ENCODE measurements at places on chromosomes 5 and 9.

GRCh38 chr9:17503196-17503595 is 75.7 kb upstream of the SH3GL2 start:
- no peak for DNase-seq

DNA sequence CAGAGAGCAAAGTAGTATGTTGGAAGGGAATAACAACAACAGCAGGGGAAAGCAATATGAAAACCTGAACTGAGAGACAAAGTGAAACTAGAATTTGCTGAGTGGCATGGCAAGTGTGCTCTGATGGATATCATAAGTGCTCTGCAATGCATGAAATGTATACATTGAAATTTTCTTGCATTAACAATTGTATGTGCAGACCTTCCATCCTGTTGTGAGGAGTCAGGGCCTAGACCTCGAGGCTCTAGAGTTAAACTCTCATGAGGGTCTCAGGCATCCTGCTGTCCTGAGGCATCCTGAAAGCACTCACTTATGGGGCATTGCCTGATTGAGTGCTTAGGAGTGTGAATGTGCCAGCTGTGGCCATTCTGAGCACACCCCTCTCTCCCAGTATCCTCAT is 1.1 kb downstream of the ECM2 start:
- DNase-seq: no peak

GRCh38 chr5:27814983-27815382 is 776.6 kb upstream of the CDH9 start:
- no peak for DNase-seq

DNA sequence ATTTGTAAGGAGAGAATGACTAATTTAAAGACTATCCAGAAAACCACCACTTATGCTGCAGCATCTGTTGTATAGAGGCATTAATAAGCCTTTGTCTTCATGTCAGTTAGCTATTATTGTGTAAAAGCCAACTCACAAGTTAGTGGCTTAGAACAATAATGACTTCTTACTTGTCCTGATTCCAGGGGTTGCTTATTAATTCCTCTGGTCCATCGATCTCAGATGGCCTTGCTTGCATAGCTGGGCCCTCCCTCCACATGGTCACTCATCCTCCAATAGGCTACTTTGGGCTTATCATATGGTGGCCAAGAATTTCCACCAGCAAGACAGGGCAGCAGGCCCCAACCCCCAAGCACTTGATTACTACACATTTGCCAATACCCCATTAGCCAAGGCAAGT is 44.5 kb upstream of the STK32A start:
- DNase-seq: no peak

- no peak for DNase-seq
Observed at GRCh38 chr9:70478963-70479641, 64.6 kb upstream of the KLF9 start.

DNA sequence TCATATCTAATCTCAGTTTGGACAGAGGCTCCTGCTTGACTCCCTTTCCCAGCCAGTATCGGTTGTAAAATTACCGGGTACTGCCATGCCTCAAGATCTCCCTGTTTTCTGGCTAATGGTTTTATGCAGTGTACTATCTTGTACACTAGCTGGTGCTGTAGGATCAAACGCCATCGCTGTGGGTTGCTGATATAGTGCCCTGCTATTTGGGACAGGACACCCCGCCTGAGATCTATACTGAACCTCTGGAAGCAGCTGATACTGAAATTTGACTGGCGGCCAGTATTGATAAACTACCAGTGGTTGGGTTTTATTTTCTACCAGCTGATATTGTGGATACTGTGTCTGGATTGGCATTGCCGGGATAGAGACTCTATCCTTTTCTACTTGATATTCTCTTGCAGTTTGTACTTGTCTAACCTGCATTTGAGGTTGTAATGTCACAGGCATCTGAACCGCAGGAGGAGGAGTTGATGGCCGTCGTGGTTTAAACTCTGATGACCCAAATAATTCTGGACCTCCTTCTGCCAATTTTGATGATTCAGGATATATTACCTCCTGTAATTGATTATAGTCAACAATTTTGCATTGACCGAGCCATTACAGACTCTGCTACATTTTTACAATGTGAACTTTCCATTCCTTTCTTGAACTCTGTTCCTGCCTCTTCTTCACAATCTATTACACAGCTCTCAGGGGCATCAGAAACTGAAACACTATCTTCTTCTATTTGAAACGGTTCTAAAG is 112.5 kb upstream of the LARP1 start:
- DNase-seq: no peak

DNA sequence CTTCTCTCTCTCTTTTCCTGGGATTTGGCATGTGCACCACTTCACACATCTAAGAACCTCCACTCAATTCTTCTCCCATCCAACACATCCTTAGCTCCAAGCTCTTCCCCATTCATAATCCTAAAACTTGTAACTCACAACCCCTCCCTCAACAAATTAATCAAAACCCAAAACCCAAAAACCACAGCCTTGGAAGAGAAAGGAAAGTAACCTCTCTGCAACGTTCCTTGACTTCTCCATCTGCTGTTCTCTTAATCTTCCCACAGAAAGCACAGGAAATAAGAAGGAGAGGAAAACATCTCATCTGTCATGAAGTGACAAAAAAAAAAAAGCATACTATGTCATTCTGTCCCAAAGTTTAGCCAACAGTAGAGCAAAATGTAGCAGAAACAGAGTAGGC is 66.2 kb downstream of the DRD1 start:
- no peak for DNase-seq

GRCh38 chr9:68533678-68534077 is 7.0 kb downstream of the TMEM252 start:
- no peak for DNase-seq

DNA sequence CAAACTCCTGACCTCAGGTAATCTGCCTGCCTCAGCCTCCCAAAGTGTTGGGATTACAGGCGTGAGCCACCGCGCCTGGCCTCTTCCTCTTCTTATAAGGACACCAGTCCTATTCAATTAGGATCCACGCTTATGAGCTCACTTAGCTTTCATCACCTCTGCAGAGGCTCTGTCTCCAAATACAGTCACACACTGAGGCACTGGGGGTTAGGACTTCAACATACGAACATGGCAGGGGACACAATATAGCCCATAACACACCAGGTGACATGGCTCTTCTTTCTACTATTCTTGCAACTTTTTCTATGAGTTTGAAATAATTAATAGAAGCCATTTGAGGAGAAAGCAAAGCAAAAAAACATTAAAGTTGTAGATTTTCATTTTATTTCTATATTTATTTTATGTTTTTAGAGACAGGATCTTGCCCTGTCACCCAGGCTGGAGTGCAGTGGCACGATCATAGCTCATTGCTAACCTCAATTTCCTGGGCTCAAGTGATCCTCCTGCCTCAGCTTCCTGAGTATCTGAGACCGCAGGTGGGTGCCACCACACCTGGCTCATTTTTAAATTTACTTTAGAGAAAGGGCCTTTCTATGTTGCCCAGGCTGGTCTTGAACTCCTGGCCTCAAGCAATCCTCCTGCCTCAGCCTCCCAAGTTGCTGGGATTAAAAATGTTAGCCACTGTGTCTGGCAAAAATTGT is 6.0 kb upstream of the PRRT1B start:
- no peak for DNase-seq

DNA sequence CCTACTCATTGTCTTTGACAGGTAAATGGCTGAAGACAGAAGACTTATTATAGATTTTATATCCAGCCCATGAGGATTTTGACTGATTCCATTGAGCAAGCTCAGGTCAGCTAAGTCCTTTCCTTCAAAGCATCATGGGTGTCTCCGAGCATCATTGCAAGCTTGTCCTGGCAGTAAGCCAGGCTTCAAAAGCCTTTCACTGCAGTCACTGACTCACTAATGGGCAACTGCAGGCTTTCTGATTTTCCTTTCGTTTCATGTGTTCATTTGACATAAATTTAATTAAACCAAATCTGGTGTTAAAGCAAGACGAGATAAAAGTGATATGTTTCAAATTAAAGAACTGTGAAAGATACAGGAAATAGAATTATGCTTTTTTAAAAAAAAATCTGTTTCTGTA is 426.2 kb downstream of the ANXA1 start:
- DNase-seq: no peak

DNA sequence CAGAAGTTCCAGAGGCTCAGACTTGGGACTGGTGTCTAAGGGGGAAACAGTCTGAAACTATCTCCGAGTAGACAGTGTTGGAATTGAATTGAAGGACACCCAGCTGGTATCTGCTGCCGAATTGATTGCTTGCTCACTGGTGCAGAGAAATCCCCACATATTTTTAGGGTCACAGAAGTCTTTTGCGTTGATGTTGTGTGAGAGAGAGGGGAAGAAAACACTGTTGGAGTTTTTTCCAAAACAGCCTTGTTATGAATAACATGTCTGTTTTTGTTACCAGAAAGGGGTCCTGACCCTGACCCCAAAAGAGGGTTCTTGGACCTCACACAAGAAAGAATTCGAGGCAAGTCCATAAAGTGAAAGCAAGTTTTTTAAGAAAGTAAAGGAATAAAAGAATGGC is 81.3 kb downstream of the ALDH7A1 start:
- no peak for DNase-seq

- DNase-seq: no peak
Observed at GRCh38 chr9:130521715-130522114, 57.7 kb upstream of the FUBP3 start.

- DNase-seq: no peak
Observed at GRCh38 chr5:74056789-74057164, 430.8 kb downstream of the ARHGEF28 start.

DNA sequence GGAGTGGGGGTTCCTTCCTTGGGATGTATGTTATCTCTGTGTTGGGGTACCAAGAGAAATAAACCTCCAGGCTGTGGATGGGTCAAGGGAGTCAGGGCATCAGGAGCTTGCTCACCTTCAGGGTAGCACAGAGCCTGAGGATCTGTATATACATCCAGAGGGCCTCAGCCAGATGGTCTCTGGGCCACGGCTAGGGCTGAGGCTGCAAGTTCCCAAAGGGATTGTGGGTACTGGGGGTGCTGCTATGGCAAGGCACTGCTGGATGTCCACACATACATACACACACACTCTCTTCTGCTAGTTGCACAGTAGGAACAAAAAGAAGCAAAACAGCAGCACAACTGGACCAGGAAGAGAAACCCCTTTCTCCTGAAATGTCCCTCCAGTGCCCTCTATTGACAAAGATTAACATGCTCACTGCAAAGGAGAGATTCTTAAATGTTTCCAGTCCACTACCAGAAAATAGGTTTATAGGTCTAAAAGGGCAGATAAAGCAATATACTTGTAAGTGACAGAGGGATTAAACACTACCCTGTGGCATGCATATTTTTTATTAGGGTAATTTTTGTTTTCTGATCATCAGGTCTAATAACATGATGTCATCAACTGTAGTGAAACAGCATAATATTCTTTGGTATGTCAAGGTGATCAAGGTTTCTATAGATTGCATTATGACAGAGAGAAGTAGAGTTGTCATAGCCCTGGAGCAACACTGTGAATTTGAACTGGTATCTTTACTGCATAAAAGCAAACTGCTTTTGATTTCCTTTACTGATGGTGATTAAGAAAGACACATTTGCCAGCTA is 56.3 kb upstream of the KCNN2 start:
- no peak for DNase-seq

DNA sequence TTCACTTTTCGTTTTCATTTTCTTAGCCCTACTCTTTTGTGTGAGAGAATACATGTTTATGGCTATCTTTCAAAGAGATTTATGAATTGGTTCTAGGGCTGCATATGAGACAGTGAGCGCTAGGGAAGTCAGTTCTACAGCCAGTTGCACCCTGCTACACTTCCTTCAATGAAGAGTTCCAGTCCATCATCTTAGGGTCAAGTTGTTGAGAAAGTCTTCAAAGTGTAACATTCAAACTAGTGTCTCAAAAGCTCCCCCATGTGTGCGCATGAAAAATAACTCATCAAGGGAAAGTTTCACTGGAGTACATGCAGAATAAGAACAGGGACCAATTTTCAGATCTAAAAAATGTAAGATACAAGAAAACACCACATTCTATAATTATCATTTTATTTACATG is 317.2 kb downstream of the DEPDC1B start:
- peak; percentile 29 for DNase-seq

DNA sequence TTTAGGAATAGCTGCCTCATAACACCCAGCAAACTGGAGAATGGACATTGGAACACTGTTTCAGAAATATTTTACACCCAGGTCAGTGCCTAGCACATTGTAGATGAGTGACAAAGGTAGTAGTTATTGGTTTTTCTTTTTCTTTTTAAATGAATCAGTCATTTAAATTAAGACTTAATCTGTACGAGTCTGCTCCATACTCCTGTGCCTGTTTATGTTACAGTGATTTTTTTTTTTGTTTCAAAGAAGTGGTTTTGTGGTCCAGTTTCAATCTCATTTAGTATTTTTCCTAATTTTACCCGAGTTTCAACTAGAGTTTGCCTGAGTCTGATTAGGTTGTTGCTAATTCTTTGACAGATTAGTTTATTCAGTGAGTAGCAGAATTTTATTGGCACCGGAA is 16.2 kb downstream of the LMNB1 start:
- DNase-seq: no peak

GRCh38 chr9:87179553-87180340 is 232.4 kb upstream of the GAS1 start:
- no peak for DNase-seq

DNA sequence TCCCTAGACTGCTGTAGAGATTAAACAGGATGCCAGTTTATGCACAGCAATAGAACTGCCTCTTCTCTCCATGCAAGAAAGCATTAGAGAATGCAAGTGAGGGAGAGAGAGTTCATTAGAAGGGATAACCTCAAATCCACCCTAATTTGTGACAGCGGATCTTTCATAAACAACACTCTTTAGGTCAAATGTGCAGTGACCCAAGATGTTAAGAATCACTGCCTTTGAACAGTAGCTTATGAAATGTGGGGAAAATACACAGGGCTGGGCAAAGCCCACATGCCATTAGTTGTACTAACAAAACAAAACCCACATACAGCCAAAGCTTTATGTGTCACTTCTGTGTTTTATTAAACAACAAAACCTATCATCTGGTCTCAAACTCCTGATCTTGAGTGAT is 36.2 kb upstream of the POU4F3 start:
- DNase-seq: no peak

- DNase-seq: no peak
Observed at GRCh38 chr5:115736690-115737005, 79.8 kb downstream of the CDO1 start.

DNA sequence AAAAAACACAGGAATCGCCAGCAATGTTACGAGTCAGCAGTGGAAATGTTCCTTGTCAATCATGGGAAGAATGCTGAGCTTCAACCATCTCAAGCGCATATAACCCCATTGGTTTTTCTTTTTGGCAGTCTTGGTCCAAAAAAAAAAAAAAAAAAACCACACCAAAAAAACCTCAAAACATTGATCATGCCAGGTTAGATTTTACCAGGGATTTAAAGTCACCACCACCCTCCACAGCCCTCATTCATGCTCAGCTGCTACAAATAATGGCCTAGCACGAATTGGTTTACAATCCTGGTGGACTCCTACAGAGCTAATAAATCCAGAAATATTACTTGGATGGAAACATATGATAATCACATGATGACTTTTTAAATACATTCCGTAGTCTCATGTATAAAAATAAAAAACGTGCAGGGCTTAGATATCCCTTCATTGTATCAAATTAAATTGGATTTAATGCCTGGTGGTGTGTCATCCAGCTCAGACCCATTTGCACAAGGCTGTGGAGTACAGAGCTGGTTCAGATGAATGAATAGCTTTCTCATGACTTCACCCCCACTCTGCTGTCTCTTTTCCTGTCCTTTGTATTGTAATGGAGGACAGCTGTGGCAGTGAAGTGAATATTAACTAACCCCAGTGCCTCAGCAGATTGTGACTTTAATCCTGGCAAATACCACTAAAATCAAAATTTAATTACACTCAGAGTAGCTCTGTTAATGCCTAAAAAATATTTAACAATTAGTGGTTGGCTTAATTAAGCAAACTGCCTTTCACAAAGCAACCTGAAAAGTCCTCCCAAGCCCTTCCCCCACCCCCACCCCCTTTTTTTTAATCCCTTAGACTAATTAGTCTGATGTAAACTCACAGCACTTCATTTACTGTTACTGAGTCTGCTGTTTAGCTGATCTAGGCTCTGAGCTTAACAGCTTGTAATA is 626.5 kb upstream of the ZNF608 start:
- DNase-seq: peak; percentile 19

Data from HS-5 (cell line).